ENCODE measurements at places on chromosomes 4 and X.

DNA sequence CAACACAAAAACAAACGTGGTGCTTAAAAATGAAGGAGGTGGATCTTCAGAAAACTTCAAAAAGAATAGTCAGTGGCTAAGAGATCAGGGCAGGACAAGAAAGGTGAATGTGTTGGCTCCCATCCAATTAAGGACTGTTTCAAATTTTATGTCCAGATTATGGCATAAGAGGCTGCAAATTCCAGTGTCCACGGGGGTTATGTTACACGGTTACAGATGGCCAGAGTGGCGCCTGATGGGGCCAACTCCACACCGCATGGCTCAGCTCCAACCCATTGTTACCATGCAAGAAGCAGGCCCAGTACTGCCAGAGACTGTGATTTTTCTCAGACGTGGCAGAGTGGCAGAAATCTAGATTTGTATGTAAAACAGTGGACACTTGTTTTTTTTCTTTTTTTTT is 168.4 kb upstream of the TENM3 start:
- no peak for DNase-seq

DNA sequence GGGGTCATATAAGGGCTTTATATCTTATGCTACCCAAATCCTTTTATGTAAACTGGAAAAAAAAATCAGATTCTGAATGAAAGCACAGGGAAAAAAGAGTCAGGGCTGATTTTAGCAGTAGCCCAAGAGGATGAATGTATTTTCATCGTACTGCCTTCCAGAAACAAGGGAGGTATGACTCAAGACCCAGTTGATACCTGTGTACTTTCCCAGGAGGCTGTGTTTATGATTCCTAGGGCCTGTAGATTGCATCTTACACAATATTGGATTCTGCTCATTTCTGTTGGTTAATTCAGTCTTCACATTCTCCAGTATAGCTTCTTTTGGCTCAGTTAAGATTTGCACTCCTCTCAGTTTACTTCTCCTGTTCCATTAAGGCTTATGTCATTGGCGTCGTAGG is 127.9 kb upstream of the LIMCH1 start:
- no peak for DNase-seq

DNA sequence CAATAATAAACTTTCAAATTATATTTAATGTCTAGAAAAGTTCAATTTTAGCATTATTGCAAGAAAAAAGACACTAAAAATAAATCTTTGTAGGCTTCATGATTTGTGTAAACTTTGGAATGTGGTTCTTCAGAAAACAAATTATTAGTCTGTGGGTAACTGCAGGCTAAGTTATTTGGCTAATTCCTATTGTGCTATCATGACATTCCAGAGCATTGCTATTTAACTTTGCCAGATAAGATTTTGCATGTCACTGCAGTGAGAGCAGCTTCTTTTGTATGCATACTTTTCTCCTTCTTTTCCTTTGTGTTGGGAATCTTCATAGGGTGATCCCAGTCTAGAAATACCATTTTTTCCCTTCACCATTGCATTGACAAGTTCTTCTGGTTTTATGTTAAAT is 130.0 kb downstream of the AWAT2 start:
- DNase-seq = no peak

DNA sequence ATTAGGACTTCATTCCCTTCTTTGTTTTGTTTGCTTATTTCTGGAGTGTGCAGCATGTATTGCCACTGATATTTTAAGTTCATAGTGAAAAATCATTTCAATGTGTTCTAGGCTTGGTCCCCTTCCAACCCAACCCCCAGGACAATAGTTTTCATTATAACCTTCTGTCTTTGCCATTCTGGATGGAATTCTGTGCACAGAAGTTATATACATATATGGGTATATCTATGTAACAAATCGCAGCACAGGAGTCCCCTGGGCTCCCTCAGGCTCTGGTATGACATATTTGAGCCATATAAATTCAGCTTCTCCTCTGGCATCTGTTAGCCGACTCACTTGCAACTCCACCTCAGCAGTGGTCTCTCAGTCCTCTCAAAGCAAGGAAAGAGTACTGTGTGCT is at the start of gene TNMD:
Gene TNMD, plus strand, starts transcription at position 326 of the 400 bp plus-strand sequence. CDS start 83 bp downstream, outside the sequence.
- no peak for DNase-seq

DNA sequence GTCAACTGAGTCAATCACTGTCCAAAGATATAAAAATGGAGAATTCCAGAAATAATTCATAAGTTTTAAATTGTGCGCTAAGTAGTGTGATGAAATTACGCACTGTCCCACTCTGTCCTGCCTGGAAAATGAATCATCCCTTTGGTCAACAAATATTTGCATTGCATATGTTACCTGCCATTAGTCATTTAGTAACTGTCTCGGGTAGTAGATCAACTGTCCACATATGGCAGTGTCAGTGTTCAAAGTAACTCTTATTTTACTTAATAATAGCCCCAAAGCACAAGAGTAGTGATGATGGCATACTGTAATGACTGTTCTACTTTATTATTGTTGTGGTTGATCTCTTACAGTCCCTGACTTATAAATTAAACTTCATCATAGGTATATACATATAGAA is 3.4 kb downstream of the YTHDC1 start:
- DNase-seq = no peak

GRCh38 chrX:19332983-19333382 is 10.7 kb upstream of the PDHA1 start:
- DNase-seq = no peak

DNA sequence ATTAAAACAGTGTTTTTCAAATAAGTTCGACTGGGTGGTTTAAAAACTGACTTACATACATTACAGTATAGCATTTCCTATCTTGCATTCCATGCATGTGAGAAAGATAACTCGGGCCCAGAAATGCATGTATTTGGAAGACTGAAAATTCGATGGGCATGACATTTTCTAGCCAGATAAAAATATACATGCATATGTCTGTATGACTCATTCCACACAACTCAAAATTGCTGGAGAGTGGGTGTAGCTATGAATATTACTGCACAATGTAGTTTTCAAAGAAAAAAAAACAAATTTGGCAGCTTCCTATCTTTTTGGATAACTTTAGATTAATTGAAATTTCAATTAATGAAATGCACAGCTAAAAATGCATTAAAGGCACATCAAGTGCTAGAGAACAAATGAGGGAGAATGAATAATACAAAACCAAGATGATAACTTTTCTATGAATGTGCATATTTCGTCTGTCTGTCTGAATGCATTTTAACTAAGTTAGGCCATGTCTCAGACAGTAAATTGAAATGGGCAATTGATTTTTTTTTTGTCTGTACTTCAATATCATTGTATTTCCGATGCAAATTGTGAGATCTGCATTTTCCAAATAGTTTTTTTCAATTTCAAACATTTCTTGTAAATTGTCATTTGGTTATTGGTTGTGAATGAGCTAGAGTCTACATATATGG is 54.5 kb upstream of the GABRA2 start:
- DNase-seq = no peak

DNA sequence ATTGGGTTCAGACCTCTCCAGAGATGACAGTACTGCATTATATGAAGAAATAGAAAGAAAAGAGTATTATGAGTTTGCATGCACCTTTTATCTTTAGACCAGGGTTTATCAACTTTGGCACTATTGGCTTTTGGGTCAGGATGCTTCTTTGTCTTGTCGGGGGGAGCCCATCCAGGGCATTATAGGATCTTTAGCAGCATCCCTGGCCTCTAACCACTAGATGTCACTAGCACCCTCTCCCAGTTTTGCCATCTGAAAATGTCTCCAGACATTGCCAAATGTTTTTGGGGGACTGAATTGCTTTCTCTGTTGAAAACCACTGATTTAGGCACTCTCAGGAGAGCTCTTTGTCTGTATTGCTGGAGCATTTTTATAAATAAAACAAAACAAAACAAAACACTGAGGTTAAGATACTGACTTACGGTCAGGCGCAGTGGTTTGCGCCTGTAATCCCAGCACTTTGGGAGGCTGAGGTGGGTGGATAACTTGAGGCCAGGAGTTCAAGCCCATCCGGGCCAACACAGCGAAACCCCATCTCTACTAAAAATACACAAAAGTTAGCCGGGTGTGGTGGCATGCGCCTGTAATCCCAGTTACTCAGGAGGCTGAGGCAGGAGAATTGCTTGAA is 23.6 kb downstream of the CA5B start:
- DNase-seq = peak; percentile 68

- DNase-seq = peak; percentile 73
These were observed 35.1 kb downstream of the FAM114A1 start for GRCh38 chr4:38902695-38903094.

DNA sequence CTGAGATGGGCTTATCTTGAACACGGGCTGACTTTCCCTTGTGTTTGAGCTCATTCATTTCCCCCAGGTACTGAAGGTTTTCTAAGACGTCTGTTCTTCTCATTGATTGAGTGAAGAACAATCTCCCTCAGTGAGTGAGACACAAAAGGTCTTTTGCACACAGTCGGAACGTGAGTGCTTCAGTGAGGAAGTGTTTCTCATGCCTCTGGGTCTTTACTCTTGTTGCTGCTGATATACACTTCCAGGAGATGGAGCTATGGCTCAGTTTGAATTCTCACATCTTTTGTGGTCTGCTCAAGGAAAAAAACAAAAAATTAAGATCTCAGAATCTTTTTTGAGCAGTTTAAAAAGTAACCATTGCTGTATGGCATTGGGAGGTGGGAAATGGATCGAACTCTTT is 981.9 kb upstream of the TENM3 start:
- peak; percentile 1 for DNase-seq

- DNase-seq = no peak
These were observed 12.8 kb downstream of the AFAP1 start for GRCh38 chr4:7926822-7927221.

DNA sequence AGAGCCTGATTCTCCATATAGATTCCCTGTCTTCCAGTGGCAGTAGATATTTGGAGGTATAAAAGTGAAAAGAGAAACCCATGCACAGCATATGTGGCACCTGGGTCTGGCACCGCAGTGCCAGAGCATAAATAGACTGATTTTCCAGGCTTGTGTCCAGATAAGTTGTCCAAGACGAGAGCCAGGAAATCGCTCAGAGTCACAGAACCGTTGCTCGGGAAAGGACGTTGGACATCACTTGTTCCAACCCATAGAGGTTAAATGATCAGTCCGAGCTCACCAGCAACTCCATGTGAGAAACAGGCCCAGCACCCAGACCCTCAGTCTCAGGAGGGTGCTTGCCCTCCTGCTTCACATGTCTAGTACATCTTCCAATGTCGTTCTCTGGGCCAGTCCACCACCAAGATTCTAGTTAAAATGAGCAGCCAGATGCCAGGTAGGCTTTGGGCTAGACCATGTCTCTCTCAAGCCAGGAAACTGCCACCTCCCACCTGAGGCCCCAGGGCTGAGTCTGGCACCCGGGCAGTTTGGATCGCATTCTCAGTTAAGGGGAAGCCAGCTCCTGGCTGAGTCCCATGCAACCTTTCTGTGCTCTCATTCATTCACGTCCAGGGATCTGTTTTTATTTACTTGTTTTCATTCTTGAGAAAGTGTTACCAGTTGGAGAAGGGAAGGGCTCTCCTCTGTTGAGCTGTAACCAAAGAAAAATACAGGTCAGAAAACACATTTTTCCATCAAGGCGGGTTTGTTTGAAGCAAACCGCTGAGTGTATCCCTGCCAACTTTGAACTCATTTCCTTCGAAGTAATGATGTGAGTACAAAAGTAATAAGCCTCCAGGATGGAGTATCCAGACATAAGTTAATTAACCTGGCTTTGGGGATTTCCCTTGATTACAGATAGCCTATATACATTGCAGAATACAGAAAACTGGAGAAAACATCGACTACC is 91.7 kb downstream of the PHOX2B start:
- no peak for DNase-seq

- DNase-seq = no peak
These were observed 24.6 kb downstream of the TRO start for GRCh38 chrX:54945224-54945623.

DNA sequence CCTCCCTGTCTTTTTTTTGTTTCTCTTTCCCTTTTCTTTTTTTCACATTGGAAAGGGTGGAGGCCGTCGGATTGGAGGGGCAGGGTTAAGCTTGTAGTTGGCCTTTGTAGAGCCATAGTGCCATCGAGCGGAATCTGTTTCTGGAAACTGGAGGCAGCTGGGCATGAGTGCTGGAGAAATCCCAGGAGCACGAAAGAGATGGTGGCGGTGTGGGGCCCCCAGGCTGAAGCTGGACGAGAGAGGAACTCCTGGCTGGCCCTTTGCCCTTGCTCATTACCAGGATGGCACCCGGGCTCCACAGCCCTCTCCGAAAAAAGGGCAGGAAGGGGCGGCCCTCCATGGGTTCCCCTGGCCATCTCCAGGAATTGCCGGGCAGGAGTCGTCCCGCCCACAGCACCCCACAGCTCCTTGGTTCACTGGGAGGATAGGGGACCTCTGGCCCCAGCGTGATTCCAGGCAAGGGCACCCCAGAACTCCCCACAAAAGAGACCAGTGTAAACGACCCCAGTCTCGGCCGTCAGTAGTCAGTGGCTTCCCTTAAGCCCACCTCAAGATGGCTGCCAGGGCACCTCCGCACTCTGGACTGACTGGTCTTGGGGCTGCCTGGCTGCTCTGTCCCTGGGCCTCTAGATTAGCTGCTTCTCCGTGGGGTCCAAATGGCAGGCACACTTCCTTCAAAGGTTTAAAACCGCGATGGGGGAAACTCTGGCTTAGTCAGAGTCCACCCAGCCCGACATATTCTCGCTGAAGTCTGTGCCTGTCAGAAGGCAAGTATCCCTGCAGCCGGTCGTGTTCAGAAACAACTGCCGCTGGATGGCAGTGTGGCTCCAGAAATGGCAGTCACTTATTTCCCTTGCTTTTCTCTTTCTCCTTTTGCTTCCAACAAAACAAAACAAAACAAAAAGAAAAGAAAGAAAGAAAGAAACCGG is 74.1 kb downstream of the NBDY start:
- peak; percentile 81 for DNase-seq

- DNase-seq = no peak
These were observed 16.3 kb upstream of the MAOB start for GRCh38 chrX:43898406-43899035.

DNA sequence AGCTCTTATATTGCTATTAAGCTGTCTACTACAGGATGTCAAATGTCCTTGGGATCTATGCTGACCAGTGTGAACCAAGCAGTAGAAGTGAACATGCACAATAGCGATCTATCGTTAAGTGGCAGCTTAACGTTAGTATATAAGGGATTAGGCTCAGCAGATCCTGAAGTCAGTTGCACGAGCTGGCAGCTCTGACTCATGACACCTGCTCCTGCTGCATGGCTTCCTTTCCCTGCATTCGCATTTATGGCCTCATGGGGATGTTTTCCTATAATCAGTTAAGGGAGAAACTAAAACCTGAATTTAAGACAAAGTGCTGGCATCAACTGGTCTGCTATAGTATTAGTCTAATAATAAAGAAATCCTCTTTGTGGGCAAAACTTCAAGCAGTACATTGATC is 12.7 kb upstream of the MCUB start:
- DNase-seq = no peak

GRCh38 chr4:115234405-115235093 is 121.1 kb upstream of the NDST4 start:
- peak; percentile 77 for DNase-seq

DNA sequence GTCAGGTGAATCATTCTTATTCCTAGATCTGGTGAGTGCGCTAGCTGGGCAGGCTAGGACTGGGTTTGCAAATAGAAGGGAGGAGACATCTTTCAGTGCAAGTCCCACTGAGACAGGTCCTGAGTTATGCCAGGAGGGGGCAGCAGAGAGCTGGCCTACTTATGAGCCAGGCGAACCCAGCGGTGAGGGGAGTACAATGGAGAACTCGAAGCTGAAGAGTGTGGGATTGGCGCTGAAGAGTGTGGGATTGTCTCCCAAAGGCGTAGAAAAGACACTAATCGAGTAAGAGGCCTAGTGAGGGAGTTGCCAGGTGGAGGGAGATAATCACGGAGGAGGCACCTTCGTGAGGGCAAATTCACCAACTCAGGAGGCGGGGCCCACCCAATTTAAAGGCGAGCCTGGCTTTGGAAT is 91.7 kb upstream of the CXorf66 start:
- peak; percentile 84 for DNase-seq

GRCh38 chr4:176906709-176907108 is 114.0 kb upstream of the VEGFC start:
- no peak for DNase-seq

Data from hematopoietic multipotent progenitor cell treated with erythropoietin and hydrocortisone succinate and interleukin-3 and kit ligand, for 4 days (in vitro differentiated cells).